ENCODE measurements at places on chromosomes 2 and 18.

GRCh38 chr2:233413046-233413445 is 58.8 kb downstream of the DGKD start:
- DNase-seq, result no peak

- DNase-seq, result no peak
These were observed 772.2 kb upstream of the CHAC2 start for GRCh38 chr2:52995424-52995823.

GRCh38 chr2:96341641-96342040 is 6.1 kb downstream of the NCAPH start:
- no peak for DNase-seq

DNA sequence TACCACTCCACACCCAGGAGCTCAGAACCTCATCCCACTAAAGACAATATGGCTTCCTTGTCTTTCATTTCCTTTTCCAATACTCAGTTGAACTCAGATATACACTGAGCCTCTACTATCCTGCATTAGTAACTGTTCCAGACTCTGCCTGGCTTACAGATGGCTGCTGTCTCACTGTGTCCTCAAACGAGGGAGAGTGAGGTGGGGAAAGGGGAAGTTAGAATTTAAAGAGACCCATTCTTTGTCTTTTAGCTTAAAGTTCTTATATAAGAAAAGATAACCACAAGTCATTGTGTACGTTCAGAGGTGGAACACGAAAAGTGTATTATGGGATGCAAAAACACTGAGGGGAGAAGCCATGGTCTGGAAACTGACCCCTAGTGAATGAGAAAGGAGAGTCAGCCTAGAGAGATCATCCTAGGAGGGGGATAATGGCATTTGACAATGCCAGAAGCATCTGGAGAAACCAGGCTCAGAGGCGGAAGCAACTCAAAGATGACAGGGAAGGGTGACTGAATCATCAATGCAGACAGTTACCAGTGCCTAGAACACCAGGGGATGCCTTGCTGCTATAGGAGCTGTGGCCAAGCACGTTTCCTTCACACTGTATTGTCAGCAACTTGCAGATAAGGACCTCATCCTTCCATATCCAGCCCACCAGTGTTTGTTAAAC is 170.7 kb downstream of the CYRIA start:
- peak; percentile 7 for DNase-seq

- no peak for DNase-seq
These were observed 28.9 kb downstream of the ZNF532 start for GRCh38 chr18:58893388-58894099.

- no peak for DNase-seq
These were observed 18.7 kb upstream of the NCKAP5 start for GRCh38 chr2:133586978-133587377.

- DNase-seq, result no peak
These were observed 112.8 kb downstream of the DSC3 start for GRCh38 chr18:30929718-30930117.

DNA sequence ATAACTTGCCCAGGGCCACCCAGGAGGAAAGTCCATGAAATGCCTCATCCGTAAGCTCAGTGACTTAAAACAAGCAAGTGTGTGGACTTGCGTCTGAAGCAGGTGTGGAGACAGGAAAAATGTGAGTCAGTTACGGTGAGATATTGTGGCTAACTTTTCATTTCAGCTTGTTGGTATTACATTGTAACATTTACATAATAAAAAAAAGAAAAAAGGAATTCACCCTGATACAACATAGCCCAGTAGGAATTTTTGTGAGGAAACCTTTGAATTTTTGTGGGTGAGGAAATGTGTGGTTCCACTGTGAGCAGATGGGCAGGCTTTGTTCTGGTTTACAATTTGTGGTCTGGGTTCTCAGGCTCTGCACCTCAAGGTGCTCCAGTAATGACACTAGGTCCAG is 33.7 kb upstream of the LYPD6B start:
- DNase-seq, result no peak

DNA sequence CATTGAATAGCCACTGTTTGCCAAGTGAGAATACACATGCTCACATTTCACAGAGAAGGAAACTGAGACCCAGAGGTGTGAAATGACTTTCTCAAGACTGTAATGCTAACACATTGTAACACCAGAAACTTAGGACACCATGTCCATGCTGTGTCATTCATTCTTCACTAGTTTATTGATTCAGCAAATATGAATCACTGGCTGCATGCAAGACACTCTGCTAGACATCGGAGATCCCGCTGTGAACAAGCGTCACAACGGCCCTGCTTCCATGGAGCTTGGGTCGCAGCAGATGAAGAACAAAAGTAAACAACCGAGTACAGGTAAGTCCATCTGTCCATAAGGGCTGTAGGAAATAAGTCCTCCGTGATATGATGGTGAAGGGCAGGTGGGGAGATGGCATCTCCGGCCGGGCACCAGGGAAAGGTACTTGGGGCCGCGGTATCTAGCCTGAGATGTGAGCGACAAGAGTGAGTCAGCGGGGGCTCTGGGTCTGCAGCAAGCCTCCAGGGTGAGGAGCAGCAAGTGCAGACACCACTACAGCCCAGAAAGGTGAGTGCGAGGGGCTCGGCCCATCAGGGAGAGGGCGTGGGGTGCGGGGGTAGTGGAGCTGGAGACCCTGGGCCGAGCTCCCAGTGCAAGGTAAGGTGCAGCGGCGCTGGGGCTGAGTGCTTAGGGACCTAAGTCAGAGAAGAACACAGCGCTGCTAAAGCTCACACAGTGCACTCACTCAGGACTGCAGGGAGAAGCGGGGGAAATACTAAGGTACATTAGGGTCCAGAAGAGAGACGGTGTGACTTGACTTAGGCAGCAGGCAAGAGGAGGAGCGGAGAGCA is 391.2 kb downstream of the FBXO15 start:
- DNase-seq, result no peak

DNA sequence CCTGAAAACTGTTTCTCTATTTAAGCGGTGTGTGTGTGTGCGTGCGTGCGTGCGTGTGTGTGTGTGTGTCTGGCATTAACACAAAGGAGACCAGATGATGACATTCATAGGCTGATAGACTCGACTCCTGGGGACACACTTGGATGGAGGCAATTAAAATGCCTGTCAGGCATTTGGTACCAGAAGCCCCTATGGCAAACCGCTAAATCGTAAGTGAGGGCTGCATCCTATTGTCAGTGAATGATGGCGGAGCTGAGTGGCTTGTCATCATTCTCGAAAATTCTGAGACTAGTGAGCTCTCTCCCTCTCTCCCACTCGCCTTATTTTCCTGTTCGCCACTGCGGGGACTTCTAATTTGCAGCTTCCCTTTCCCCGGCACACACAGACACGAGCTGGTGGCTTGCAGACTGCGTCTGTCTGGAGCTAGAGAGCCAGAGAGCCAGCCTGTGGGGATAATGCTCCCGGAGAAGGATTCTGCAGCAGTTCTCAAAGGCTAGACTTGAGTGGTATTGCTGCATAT is 155.4 kb downstream of the MAP2 start:
- DNase-seq, result no peak

- no peak for DNase-seq
These were observed 51.6 kb downstream of the SPP2 start for GRCh38 chr2:234102112-234102511.

GRCh38 chr18:58960946-58961722 is 96.5 kb downstream of the ZNF532 start:
- no peak for DNase-seq

- no peak for DNase-seq
These were observed 161.0 kb downstream of the BARD1 start for GRCh38 chr2:214648520-214648919.

- DNase-seq, result no peak
These were observed 15.1 kb downstream of the ZCCHC2 start for GRCh38 chr18:62537946-62538345.

DNA sequence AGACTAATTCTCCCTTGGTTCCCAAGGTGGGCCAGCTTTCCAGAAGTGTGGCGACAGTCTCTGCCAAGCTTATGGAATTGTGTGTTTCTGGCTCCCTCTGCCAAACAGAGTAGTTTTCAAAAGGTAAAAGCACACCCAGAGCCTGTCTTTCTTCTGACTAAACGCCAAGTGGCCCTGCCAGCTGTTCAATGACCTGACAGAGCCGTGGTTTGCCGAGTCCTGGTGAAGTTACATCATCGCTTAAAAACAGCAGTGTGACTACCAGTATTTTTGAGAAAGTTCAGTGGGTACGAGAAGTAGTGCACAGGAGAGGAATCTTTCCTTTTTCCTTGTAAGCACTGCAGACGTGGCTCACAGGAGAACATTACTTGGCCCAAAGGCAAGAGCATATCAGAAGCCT is 1.9 kb downstream of the PER2 start:
- no peak for DNase-seq
